ENCODE measurements at places on chromosomes 7 and 10.

DNA sequence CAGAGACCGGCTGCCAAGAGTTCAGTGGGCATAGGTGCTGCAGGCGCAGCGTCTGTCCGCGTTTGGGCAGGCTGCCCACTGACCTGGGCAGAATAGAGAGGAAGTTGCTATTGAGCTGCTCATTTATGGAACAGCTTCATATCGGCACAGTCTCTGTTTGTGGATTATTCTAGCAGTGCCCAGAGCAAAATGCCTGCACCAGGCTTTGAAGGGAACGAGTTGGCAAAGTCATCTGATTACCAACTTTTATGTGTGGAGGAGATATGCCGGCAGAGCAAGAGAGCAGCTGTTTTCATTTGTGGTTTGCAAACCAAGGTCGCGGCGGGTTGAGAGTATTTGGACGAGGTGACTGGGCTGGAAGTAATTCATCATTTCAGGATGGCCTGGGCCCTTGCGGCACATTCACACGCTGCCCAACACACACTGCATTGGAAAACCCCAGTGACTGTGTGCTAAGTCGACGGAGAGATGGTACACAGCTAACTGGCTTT, 228.5 kb downstream of the TCERG1L start:
- DNase-seq: no peak

DNA sequence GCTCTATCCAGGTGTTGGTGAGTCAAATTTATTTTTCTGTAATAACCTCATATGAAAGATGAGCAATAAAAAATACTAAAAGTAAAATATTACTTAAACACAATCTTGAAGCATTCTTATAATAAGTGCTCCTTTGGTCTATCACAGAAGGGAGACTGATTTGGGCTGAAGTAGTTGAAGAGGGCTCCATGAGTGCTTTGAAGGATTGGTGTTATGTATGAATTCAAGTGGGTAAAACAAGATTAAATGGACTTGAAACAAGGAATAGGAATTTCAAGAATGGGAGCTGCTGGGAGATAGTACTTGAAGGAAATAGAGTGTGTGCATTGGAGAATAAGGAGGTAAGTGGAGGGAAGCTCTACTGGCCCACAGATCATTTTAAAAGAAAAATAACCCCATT, 7.3 kb upstream of the OR2A2 start:
- DNase-seq: no peak

DNA sequence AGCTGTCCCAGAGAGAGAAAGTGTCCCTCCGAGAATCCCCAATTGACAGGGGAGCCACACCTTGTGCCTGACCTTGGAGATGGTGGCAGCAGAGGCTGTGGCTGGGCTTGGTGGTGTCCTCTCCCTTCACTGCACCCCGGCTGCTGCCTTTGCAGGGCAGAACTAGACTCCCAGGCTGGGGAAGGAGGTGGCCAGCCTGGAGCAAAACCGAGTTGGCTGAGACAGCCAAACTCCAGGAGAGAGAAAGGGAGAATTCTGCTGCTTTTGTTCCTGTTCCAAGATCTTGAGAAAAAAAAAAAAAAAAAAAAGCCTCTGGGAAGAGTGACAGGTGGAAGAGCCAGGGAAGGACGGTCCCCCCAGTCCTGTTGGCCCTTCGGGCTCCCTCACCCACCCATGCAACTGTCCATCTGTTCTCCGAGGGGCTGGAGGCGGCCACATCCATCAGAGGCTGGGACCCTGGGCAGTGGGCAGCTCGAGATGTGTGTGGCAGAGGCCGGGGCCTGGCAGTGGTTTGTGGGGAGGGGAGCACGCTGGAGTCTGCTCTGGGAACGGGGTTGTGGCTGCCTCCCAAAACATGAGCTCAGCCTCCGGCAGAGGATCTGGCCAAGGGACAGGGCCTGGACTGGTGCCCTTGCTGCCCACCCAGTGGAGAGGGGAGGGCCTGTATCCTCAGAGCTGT, 35.5 kb downstream of the CLIP2 start:
- DNase-seq: no peak

- DNase-seq: no peak
Measured at GRCh38 chr10:62039954-62040353, 138.5 kb downstream of the ARID5B start.

DNA sequence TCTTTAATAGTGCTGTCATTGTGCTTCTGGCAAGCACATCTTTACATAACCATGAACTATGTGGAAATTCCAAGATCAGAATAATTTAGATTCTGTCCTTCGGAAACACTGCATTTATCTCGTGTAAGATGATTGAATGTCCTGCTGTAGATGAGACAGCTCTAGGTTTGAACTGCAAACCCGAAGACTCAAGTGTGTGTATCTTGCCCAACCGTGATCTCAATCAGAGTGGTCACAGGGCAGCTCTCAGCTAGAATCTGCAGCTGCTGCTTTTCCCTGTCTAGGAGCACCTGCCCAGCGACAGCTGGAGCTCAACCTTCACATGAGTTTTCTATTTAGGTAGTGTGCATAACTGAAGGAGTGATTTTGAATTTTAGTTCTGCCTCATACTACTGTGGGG, 17.5 kb upstream of the KIF20B start:
- DNase-seq: no peak

GRCh38 chr7:158204453-158204852, 383.2 kb downstream of the PTPRN2 start:
- no peak for DNase-seq

GRCh38 chr10:3805791-3806461, 20.9 kb upstream of the KLF6 start:
- no peak for DNase-seq

DNA sequence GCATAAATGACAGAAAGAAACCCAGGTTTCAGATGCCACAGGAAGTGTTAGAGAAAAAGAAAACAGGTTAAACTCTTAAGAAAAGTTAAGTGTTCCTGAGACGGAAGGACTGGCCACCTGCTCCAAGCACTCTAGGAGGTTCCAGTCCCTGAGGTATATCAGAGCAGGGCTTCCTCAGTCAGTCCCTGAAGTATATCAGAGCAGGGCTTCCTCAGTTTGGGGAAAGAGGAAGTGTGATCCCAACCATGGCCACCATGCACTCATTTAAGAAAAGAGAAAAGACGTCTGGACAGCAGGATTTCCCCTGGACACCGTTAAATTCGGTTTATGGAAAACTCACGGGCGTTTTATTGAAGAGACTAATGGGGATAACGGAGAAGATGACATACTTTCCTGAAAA, 133.4 kb upstream of the PFKP start:
- no peak for DNase-seq

DNA sequence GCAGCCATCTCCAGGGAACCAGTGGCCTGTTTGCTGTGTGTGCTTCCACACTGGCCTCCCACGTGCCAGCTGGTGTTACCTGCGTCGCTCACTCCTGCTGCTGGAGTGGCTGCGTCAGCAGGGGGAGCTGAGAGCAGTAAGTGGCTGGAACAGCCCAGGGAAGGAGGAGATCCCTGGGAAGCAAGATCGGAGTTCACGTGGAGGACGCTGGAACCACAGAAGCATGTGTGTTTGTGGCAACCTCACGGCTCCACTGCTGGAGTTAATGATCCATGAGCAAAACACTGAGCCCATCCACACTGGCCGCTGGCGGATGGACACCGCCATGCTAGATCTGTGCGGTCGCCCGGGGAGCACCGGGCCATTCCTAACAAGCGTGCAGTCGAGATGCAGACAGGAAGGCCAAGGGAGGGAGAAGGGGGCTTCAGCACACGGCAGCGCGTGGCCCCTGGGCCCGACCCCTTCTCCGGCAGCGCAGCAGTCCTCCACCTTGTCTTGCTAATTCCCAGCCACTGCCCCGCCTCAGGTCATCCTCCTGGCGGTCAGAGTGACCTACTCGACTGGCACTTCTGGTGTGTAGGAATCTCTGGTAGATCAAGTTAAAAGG, 68.5 kb upstream of the EEPD1 start:
- no peak for DNase-seq

DNA sequence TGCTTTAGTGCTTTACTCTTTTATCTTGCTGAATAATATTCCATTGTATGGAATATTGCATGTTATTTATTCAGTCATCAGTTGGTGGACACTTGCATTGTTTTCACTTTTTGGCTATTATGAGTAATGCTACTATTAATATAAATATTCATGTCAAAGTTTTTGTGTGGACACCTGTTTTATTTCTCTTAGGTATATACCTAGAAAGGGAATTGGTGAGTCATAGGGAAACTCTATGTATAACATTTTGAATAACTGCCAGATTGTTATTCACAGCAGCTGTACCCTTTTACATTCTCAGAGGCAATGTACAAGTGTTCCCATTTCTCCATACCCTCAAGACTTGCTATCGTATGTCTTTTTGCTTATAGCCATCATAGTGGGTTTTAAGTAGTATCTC, 268.7 kb downstream of the SEMA3A start:
- no peak for DNase-seq

GRCh38 chr10:5971886-5972285, 5.5 kb downstream of the IL15RA start:
- DNase-seq: no peak

GRCh38 chr7:459584-460373, 59.9 kb downstream of the PDGFA start:
- no peak for DNase-seq

GRCh38 chr7:124720195-124720594, 45.4 kb downstream of the GPR37 start:
- no peak for DNase-seq

DNA sequence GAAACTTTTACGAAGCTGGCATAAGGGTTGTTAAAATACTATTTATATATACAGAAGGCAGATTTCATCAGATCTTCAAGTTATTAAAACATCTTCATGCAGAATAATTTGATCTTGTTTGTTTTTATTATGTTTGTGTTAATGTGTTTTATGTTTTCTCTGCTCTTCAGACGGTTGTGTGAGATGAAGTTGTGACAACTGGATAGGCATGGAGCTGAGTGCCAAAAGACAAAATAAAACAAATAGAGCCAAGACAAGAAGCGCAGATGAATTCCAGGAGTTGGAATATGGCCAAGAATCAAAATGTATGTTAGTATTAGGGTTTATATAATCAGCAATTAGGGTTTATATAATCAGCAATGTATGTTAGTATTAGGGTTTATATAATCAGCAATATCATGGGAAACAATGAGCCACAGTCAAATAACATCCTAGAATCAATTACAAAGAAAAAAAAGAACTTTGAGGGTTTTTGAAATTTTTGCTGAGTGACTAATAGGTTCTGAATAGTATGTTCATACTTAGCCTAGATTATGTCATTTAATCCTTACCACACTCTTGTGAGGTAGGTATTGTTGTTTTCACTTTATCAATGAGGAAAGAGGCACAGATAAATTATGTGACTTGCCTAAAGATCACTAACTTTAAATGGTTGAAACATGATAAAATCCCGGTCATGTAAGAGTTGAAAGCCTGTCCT, 488.0 kb upstream of the STEAP1 start:
- DNase-seq: no peak

GRCh38 chr7:101754424-101755159, 62.8 kb upstream of the CUX1 start:
- no peak for DNase-seq

GRCh38 chr10:21894648-21895342, 108.7 kb downstream of the DNAJC1 start:
- DNase-seq: no peak

DNA sequence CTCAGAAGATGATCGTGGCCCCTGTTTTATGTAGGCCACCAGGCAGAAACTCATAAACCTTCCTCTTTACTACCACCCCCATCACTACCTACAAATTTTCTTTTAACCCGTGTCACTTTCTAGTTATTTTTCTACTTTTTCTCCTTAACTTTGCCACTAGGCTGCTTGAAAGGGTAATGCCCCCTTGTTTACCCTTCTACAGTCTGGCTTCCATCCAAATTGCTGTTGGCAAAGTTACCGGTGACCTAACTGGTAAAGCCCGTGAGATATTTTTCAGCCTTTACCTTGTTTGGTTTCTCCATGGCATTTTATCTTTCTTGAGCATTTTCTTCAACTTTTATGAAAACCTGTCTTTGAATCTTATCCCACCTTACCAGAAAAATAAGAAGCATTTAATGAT, 153.0 kb downstream of the WNT2 start:
- DNase-seq: no peak

GRCh38 chr7:7577888-7578287, 11.2 kb downstream of the MIOS start:
- DNase-seq: no peak

DNA sequence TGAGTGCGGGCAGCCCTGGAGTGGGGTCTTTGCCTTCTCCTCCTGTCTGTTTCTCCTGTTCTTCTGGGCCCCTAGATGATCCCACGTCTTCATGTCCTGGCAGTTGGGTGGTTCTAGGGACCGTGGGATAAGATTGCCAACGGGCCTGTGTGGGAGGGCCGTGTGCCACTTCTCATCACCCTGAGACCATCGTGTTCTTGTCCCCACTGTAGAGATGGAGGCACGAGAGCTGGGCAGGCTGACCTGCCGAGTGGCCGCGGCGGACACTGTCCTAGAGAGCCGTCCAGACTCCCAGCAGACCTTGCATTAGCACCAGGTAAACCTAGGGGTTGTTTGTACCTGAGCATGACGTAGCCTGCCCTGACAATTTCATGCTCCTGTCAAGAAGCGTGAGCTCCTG, 18.5 kb upstream of the UBE3C start:
- no peak for DNase-seq

DNA sequence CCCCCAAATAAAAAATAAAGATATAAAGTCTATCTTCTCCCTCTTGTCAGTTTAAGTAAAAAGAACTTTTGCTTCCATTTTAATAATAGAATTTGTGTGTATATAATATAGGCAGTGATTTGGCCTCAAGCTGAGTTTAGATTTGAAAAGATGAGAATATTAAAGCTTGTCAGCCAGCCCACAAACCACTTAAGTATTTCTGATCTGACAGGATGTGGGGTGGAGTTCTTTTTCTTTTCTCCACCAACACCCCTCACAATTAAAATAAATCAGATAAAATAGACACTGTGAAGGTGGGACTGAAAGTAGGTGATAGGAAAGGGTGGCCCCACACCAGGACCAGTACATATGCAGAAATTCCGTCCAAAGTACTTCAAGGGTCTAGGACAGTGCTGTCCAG, 714.1 kb downstream of the AUTS2 start:
- no peak for DNase-seq

DNA sequence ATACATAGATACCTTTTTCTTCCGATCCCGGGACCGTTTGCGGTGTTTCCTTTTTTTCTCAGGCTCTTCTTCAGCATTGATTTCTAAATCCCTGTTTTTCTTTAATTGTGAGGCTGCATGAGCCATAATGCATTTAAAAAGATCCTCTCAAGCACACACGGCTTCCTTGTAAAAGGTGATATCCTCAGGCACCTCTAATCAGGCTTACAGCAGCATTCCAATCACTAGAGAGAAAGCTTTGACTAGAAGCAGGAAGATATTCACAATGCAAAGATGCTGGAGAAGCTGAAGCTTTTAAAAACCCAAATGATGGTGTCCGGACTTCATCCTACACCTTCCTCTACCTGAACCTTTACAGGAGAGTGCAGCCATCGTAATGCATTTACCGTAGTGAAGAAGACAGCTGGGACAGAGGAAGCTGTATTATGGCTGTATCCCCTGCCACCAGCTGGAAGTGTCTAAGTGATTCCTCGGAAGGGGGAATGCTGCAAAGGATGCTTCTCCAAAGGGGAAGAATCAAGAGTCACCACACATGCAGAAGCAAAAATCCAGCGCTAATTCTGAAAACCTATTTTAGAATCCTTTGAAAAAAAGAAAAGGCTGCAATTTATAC, at the start of gene ANK3:
Gene ANK3, minus strand, starts transcription at position 463 of the 613 bp plus-strand sequence. Its CDS starts 337 bp downstream, at position 126.
- no peak for DNase-seq
